ENCODE measurements at places on chromosomes 5 and 9. TPM values are rescaled to one million over a fixed set of nuclear protein-coding genes. Genes with fewer than 3 reads are reported as not detected.

Gene SHISAL2B
- total RNA-seq, result not detected

Gene MACROH2A1
- 219 TPM for total RNA-seq

Gene HTR1A
- not detected for total RNA-seq

Gene BTNL8
- total RNA-seq, result not detected
